Left ventricle myocardium superior (tissue), 1 donor: ENCODE measurements at places on chromosomes 13 and 19. TPM values are rescaled to one million over a fixed set of nuclear protein-coding genes. Genes with fewer than 3 reads are reported as not detected.

The BST2 gene
- 49.7 TPM for total RNA-seq

The SLC7A9 gene
- total RNA-seq = not detected

The PLPP2 gene
- 0.27 TPM for total RNA-seq

The CRX gene
- total RNA-seq = not detected

The FXYD1 gene
- 489 TPM for total RNA-seq

The LYPD5 gene
- total RNA-seq = 0.89 TPM

The SELENOV gene
- not detected for total RNA-seq

The ZNF534 gene
- total RNA-seq = 0.57 TPM

The FCGBP gene
- total RNA-seq = 13.0 TPM

The DPRX gene
- total RNA-seq = not detected

The EPS8L1 gene
- total RNA-seq = 2.7 TPM

The UBE2L5 gene
- not detected for total RNA-seq

The CYP2F1 gene
- not detected for total RNA-seq

The ARHGEF7 gene
- total RNA-seq = 56.2 TPM

The ZNF577 gene
- 7.5 TPM for total RNA-seq

The ZNF805 gene
- 9.0 TPM for total RNA-seq

The KLF1 gene
- total RNA-seq = not detected

The KLK11 gene
- 0.62 TPM for total RNA-seq

The MAB21L1 gene
- 0.30 TPM for total RNA-seq

The LIM2 gene
- not detected for total RNA-seq

The FUT1 gene
- 1.6 TPM for total RNA-seq

The ATP8A2 gene
- 0.15 TPM for total RNA-seq

The IQCN gene
- 0.57 TPM for total RNA-seq

The ZNF229 gene
- total RNA-seq = 6.7 TPM

The FAM32A gene
- 38.8 TPM for total RNA-seq

The NEK3 gene
- total RNA-seq = 5.1 TPM

The CYP2A6 gene
- total RNA-seq = not detected

The ZNF112 gene
- 5.4 TPM for total RNA-seq

The C13orf46 gene
- total RNA-seq = 0.37 TPM

The IGFL2 gene
- not detected for total RNA-seq

The NFIX gene
- 171 TPM for total RNA-seq

The TBC1D17 gene
- 47.7 TPM for total RNA-seq

The PSG6 gene
- total RNA-seq = not detected

The LGALS14 gene
- not detected for total RNA-seq

The FAM216B gene
- 4.4 TPM for total RNA-seq

The ZNF418 gene
- total RNA-seq = 12.0 TPM

The JAK3 gene
- total RNA-seq = 1.5 TPM

The GPR12 gene
- 0.15 TPM for total RNA-seq

The ADPRHL1 gene
- 442 TPM for total RNA-seq

The KIR2DL4 gene
- total RNA-seq = not detected

The TEX29 gene
- 0.32 TPM for total RNA-seq

The CYP2S1 gene
- total RNA-seq = 0.87 TPM

The TEX26 gene
- not detected for total RNA-seq

The CDC42EP5 gene
- 11.0 TPM for total RNA-seq

The KLK14 gene
- 0.89 TPM for total RNA-seq

The MIA gene
- total RNA-seq = 1.1 TPM

The AXL gene
- 13.8 TPM for total RNA-seq

The MADCAM1 gene
- total RNA-seq = 0.37 TPM

The NKPD1 gene
- total RNA-seq = 0.07 TPM

The ZNF561 gene
- total RNA-seq = 22.5 TPM

The SBK3 gene
- total RNA-seq = 16.6 TPM

The BIVM gene
- 39.1 TPM for total RNA-seq

The AMER2 gene
- total RNA-seq = not detected

The APOC4 gene
- total RNA-seq = not detected

The CCDC124 gene
- 83.9 TPM for total RNA-seq

The B3GNT3 gene
- total RNA-seq = not detected

The MEF2B gene
- total RNA-seq = not detected

The ING1 gene
- 7.7 TPM for total RNA-seq

The MAG gene
- total RNA-seq = not detected

The PROZ gene
- total RNA-seq = not detected
